ENCODE measurements at places on chromosomes 11 and 22.

DNA sequence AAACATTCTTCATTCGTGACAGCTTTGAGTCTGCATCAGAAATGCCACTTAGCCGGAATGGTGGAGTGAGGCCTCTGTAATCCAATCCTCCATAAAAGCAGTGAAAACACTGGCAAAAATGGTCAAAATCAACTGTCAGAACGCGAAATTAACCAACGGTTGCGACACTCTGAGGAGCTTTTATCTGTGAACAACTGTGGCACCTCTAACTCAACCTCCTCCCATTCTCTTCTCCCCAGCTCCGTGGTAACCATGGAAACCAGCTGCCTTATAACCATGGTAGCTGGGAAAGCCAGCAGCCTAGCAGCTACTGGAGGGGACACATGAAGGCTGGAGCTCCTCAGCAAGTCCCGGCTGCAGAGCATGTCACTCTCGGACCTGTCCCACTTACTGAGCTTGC is 20.3 kb downstream of the AP2A2 start:
- DNase-seq = peak; percentile 25

DNA sequence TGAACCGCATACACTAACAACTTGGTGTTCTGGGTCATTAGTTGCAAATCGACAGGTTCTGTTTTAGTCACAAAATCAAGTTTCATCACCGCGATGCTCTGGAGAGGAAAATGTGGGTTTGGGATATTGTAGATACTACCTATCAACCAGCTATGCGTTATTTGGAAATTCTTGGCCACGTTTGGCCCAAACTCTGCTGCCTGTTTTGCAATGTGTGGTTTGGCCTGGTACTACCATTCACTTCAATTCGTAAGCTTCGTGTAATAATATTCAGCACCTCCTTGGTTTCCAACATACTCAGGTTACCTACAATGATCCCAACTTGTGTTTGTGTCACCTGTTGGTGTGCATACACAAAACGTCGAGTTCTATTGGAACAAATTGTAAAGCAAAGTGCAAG is 16.2 kb upstream of the ACER3 start:
- DNase-seq = no peak

- DNase-seq = no peak
Observed at GRCh38 chr11:875769-876301, 33.2 kb downstream of the TSPAN4 start.

DNA sequence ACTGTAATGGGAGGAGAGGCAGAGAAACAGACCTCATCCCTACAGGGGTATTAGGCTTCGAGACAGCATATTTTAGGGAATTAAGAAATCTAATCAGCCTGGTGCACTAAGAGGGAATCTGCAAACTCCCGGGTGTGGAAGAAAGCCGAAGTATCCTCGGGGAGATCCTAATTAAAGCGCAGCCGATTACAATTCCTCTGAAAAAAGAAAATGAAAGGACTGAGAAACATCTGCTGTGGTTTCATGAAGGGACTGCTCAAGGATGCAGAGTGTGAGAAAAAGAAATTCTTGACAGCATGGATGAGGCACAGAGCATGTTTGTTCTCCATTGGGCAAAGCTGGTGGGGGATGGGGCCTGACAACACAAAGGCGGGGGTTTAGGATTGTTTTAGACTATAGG is 290.0 kb upstream of the LARGE1 start:
- DNase-seq = no peak

GRCh38 chr11:61911701-61912529 is 5.5 kb downstream of the RAB3IL1 start:
- DNase-seq = no peak

GRCh38 chr22:31230871-31231621 is 18.9 kb downstream of the LIMK2 start:
- DNase-seq = peak; percentile 21

GRCh38 chr22:44705022-44705297 is 3.0 kb downstream of the PRR5 start:
- no peak for DNase-seq

DNA sequence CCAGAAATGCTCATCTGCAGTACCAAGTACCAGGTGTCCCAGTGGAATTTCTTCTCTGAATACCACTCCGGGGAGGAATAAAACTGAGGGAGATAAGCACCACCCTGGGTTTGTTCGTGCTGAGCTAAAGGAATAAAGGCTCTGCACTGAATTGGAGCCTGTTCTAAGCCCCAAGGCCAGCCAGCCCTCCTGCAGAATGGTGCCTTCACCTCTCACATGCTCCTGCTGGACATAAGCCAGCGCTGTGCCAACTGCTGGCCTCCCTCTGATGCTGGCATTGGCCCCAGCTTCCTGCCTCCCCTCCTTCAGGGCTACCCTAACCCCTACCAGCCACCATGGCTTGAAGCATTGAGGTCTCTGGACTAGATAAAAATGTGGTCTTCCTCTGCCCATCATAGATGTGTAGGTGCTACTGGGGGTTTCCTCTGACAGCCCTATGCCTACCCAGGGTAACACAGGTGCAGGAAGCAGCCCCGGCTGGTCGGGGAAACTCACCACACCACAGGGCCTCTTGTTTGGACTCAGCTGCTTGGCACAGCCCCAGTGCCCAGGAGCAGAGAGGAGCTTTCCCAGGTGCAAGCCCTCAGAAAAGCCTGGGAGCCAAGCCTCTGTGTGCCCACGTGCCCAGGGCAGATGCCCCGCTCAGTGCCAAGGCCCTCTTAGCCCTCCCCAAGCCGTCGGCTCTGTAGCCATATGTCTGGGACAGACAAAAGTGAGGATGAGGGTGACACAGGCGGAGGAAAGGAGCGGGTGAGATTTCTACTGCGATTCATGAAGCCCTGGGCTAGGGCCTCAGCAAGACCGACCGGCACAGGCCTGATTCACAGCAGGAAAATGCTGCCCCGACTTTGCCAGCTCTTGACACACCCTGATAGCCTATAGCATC is 34.1 kb upstream of the JAM3 start:
- DNase-seq = no peak

- DNase-seq = no peak
Observed at GRCh38 chr11:110778343-110778742, 66.1 kb upstream of the ARHGAP20 start.

GRCh38 chr11:122843281-122844141 is 5.2 kb downstream of the CRTAM start:
- no peak for DNase-seq

DNA sequence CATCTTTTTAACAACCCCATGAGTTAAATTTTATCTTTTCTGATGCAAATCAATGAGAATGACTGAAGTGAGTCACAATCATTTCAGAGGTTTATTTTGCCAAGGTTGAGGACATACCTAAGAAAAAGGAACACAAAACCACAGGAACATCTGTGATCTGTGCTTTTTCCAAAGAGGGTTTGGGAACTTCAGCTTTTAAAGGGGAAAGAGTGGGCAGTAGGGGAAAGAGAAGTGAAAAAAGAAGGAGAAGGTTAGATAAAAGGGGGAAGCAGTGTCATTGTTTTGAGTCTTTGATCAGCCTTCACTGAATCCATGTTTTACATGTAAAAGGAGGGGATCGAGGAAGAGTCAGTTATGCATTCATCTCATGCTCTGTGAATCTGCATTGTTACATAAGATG is 45.3 kb upstream of the SPON1 start:
- no peak for DNase-seq

GRCh38 chr22:38974170-38974825 is 7.8 kb upstream of the APOBEC3B start:
- no peak for DNase-seq

GRCh38 chr11:8192896-8193209 is 24.0 kb upstream of the RIC3 start:
- DNase-seq = peak; percentile 62

- no peak for DNase-seq
Observed at GRCh38 chr11:115709297-115709696, 205.1 kb upstream of the CADM1 start.

GRCh38 chr11:20861322-20861721 is 191.9 kb downstream of the NELL1 start:
- no peak for DNase-seq

- DNase-seq = no peak
Observed at GRCh38 chr11:72676861-72677341, 2.7 kb upstream of the PDE2A start.

DNA sequence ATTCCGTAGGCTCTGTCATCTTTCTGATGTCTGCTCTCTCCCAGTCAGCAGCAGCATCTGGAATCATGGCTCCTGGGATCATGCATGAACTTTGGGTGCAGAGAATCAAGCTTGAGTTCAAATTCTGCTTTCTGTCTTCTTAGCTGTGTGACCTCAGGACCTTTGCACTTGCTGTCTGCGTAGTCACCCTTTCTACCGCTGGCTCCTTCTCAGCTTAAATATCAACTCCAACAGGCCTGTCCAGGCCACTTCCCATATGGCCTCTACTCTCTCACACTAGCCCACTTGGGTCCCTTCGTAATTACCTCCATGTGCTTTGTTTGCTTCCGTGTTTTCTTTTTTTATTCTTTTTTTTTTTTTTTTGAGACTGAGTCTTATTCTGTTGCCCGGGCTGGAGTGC is 4.6 kb upstream of the GGA1 start:
- no peak for DNase-seq

GRCh38 chr11:63445720-63446119 is 45.2 kb downstream of the PLAAT5 start:
- no peak for DNase-seq

DNA sequence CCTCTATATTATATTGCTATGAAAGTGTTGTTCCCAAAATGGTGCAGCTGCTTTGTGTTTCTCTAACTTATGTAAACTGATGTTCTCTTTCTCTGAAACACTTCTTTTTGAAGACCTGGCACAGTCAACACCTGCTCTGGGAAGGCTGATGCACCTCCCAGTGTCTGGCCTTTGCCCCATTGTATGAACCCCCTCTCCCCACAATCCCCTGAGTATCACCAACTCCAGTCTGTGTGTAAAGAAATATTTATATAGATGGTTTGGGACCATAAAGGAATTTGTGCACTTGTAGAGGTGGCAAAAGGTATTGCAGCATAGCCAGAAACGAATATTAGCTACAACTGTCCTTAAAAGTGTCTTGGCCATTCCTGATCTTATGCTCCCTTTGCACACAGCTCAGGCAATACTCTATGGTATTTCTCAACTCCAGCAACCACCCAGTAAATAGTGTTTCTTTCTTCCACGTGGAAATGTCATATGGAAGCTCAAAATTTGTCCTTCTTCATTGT is 365.2 kb upstream of the DDI1 start:
- DNase-seq = no peak

GRCh38 chr11:113664981-113665710 is 41.0 kb downstream of the TMPRSS5 start:
- DNase-seq = no peak

- DNase-seq = no peak
Observed at GRCh38 chr22:49368221-49368975, 459.3 kb downstream of the BRD1 start.

GRCh38 chr11:118898400-118899295 is 15.0 kb downstream of the CXCR5 start:
- DNase-seq = no peak

- DNase-seq = no peak
Observed at GRCh38 chr22:36192542-36192941, 9.1 kb downstream of the APOL4 start.

- DNase-seq = no peak
Observed at GRCh38 chr22:32164075-32164860, 5.2 kb upstream of the C22orf42 start.

DNA sequence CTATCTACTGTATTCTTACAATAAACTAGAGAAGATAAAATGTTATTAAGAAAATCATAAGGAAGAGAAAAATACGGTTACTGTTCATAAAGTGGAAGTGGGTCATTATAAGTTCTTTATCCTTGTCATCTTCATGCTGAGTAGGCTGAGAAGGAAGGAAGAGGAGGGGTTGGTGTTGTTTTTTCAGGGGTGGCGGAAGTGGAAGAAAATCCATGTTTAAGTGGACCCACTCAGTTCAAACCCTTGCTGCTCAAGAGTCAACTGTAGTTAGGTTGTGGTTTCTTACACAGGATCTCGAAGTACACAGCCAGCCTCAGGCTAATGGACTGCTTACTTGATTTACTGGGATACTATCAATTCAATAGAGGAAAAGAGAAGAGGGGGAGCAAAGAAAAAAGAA is 63.1 kb downstream of the PIWIL4 start:
- no peak for DNase-seq

DNA sequence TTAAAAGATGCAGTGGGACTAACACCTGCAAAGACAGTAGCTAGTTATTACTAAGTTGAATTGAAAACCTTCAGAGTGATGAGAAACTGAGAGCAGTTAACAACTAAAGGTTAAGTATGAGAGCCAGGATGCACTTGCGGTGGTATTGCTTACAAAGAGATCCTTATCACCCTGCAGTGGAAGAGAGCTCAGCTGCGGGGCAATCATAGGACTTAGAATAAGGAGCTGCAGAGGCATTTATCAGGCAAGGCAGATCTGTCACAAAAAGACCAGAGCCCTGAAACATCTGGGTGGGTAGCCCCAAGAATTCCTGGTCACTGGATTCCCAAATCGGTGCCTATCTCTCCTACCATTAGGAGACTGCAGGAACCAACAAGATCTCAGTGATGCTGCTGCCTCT is 34.3 kb upstream of the CFAP300 start:
- DNase-seq = no peak

DNA sequence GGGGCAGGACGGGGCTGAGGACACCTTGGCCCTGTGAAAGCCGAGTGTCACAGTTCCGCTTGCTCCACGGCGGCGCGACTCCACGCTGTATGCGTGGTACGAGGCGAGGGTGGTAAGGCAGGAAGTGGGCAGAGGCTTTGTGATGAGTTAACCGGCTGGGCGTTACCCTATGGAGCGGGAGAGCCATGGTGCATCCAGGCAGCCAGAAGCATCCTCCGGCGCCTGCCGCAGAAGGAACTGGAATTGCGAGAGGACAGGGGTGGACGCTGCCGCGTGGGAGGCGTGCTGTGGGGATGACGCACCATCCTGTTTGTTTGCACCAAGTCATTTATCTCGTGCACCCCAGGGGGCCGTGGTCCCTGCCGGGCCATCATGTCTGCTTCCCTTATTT is 643.9 kb downstream of the BRD1 start:
- no peak for DNase-seq

DNA sequence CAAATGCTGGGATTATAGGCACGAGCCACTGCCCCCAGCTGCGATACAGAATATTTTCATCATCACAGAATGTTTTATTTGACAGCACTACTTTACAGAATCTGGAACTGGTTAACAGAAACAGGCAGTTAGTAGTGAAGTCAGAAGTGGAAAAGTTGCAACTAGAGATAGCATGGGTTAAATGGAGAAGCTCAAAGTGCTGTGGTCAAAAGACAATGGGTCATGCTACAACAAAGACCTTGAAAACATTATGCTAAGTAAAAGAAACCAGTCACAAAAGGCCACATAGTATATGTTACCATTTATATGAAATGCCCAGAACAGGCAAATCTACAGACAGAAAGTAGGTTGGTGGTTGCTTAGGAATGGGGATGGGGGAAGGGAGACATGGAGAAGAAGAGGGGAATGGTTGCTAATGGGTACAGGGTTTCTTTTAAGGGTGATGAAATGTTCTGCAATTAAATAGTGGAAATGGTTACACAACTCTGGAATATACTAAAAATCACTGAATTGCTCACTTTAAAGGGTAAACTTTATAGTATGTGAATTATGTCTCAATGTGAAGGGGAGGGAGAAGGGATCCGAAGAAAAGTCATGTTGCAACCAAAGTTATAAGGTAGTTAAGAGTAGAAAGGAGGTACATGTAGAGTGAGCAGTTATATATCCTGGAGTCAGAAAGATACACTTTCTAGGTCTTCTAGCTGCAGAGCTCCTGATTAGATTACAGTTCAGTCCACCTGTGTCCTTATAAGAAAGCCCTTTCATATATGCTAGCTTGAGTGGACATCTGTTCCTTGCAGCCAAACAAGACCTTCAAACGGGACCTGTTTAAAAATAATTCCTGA is 46.3 kb upstream of the RAPSN start:
- no peak for DNase-seq

All from C1 segment of cervical spinal cord (tissue), 14 donors.